Chondrocyte (in vitro differentiated cells): ENCODE measurements at places on chromosomes 13 and 19. TPM values are rescaled to one million over a fixed set of nuclear protein-coding genes. Genes with fewer than 3 reads are reported as not detected.
A peak's percentile ranks its signal among the peaks of the same experiment; 100 is the strongest.

The OR10H1 gene
- total RNA-seq, result not detected in 3 replicates

The OR1M1 gene
- not detected in 3 replicates for total RNA-seq

The CAMSAP3 gene
- total RNA-seq, result 0.41 to 0.42 TPM in 2 of 3 replicates, not detected in the other

The TUBB4A gene
- 0.26 to 0.99 TPM (median 0.70 TPM) in 3 replicates for total RNA-seq

The KCNC3 gene
- 4.9 to 9.3 TPM (median 8.9 TPM) in 3 replicates for total RNA-seq

The GSX1 gene
- not detected in 3 replicates for total RNA-seq

The PSG7 gene
- not detected in 3 replicates for total RNA-seq

The DMKN gene
- total RNA-seq, result 1.3 to 2.1 TPM in 2 of 3 replicates, not detected in the other

The MAN2B1 gene
- 86.6 to 104 TPM (median 99.5 TPM) in 3 replicates for total RNA-seq

The LILRA1 gene
- total RNA-seq, result not detected in 3 replicates

The FCER2 gene
- total RNA-seq, result not detected in 3 replicates

The ZNF415 gene
- total RNA-seq, result 6.2 to 10.4 TPM (median 7.3 TPM) in 3 replicates

The TMPRSS9 gene
- total RNA-seq, result 0.15 to 0.26 TPM in 2 of 3 replicates, not detected in the other

The POU4F1 gene
- total RNA-seq, result not detected in 3 replicates

The HCST gene
- 0.50 to 1.0 TPM in 2 of 3 replicates, not detected in the other for total RNA-seq

DNA sequence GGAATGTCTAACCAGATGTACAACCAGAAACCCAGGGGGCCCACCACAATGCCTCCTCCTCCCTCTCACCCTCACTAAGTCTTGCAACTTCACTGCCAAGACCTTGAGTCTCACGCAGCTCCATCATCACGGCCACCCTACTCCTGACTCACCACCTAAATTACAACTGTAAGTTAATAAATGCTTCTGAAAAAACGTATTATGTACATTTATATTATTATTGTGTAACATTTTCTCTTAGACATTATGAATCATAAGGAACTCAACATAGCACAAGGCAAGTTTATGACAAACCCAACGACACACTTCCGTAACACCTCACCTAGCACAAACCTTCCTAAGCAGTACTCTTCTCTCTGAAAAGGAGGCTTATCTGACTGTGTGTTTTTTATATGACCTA lies 20.7 kb downstream of the MIPEP start:
- no peak for DNase-seq

GRCh38 chr13:26914148-26914547 lies 153.6 kb upstream of the GPR12 start:
- DNase-seq, result no peak

GRCh38 chr13:82634946-82635345 lies 1247.3 kb downstream of the SLITRK1 start:
- no peak for DNase-seq

DNA sequence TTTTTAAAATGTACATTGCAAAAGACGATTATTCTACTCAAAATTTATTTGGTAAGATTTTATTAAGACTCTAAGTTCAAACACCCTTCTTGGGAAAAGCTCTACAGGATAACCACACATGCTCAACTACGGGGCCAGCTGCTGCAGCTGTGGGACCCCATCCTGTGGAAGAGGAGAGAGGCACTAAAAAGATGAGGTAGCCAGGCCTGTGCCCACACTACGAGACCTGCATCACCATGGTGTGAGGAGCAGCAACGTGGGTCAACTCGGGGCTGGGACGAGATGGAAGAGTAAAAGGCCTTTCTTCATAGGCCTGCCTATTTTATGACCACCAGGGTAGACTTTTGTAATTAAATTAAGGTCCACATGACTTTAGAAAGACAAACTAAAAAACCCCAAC lies 4.6 kb upstream of the CCNP start:
- DNase-seq, result no peak

DNA sequence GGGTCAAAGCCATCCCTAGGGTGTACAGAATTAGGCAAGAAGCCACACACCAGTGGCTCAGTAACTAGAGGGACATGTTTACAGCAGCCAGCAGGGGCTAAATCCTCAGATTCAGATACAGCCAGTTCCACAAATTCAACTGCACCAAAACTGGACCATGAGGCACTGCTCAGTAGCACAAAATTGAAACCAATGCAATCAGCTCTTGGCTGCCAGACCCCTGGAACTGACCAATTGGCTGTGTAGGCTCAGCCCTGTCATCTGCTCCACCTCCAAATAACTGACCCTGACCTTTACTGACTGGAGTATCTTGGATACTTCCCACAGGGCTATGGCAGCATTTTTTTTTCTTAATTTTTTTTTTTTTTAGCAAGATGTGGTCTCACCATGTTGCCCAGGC lies 226.5 kb downstream of the FOXO1 start:
- no peak for DNase-seq

GRCh38 chr19:35168196-35168595 lies 13.7 kb downstream of the FXYD5 start:
- DNase-seq, result no peak

DNA sequence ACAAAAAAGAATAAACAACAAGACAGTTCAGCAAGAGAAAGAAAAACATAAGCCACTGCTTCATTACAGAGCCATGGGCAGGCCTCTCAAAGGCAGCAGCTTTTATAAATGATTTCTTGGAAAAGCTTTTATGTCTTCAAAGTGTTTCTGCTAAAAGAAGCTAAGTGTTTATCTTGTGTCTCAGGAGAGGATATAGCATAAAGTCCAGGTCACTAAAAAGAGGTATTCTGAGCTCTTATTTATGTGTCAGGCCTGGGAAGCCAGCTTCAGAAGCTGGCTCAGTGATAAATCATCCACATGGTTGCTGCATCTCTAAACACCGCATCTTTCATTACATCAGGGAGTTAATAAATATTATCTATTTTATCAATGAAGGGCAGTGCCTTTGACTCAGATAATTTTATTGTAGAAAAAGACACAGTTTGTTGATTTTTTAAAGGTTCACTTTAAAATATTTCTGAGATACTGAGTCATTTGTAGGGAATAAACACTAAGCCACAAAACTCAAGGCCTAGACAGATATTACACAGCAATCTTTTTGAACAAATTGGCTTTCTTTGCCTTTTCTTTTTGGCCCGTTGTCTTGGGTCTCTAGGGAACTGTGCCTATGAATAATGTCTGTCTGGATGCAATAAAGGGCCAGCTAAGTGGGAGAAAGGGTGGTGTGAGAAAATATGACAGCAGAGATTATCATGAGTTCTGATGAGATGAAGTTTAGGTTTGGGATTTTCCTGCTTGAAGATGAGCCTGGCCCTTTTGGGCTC lies 1086.6 kb downstream of the UQCRFS1 start:
- DNase-seq, result no peak

GRCh38 chr19:11422163-11423065 lies 3.3 kb upstream of the RGL3 start:
- DNase-seq, result peak; percentile 93

DNA sequence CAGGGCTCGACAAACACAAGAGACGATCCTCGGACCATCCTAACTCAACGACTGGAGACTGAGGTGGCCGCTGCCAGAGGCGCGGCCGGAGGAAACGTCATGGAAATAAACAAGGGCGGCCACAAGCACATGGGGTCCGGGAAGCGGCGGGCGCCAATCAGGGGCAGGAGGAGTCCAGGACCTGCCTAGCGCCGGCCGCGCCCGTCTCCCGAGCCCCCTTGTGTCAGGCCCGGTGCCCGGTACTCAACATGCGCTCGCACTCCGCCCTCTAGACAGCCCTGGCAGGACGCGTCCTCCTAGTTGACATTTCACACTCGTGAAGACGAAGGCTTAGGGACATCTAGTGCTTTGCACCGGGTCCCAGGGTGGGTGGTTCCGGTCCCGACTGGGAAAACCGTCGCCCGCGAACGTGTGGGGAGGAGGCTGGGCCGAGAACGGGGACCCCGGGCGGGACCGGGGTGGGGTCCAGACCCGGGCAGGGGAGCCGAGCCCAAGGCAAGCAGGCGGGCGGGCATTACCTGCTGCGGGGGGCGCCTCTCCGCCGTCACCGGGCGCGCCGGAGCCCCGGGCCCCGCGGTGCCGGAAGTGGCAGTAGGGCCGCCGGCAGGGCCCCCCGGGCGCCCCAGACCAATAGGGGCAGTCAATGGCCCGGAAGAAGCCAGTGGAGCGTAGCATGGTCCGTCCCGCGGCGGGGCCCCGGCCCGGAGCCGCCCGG lies 442 bp downstream of the REXO1 start:
- no peak for DNase-seq

GRCh38 chr13:60689076-60689475 lies 292.1 kb downstream of the TDRD3 start:
- DNase-seq, result no peak

DNA sequence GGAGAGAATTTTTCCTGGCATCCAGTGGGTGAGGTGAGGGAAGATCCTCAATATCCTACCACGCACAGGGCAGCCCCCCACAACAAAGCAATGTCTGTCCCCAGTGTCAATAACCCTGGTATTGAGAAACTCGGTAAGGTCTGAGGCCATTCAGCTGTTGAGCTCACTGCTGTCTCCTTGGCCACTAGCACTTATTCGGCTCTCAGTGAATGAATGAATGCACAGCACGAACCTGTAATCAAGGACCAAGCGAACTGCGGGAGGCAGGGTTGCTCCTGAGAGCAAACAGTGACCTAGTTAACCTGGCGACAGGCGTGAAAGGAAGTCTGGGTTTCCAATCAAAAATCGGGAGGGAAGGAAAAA lies 640 bp downstream of the ZSCAN5A start:
- no peak for DNase-seq

GRCh38 chr19:49976496-49976895 lies 15.5 kb upstream of the SIGLEC11 start:
- DNase-seq, result no peak

GRCh38 chr13:65508745-65509144 lies 1721.4 kb downstream of the PCDH9 start:
- no peak for DNase-seq

DNA sequence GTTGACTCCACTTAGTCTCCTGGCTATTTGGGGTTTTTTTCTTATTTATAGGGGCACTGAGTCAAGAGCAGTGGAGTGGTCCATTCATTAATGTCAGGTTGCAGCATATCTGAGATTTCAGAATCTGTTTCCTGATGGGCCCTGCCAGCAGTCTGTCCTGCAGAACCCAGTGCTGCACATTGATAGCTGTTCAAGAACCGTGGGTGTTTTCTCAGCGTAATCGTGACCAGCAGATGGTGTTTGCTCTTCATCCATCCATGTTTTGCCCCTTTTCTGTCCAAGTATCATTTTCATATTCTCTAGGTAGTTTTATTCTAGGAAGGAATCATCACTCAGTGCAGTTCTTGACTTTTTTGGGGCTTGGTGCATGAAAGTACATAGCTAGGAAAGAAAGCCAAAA lies 166.5 kb downstream of the ATP8A2 start:
- DNase-seq, result no peak

- no peak for DNase-seq
Observed at GRCh38 chr13:26881154-26881553, 120.6 kb upstream of the GPR12 start.

GRCh38 chr19:31233295-31233800 lies 115.9 kb downstream of the TSHZ3 start:
- no peak for DNase-seq

GRCh38 chr19:28292822-28293500 lies 920.0 kb downstream of the UQCRFS1 start:
- DNase-seq, result no peak

GRCh38 chr19:43519436-43520088 lies 7.4 kb downstream of the ETHE1 start:
- no peak for DNase-seq

DNA sequence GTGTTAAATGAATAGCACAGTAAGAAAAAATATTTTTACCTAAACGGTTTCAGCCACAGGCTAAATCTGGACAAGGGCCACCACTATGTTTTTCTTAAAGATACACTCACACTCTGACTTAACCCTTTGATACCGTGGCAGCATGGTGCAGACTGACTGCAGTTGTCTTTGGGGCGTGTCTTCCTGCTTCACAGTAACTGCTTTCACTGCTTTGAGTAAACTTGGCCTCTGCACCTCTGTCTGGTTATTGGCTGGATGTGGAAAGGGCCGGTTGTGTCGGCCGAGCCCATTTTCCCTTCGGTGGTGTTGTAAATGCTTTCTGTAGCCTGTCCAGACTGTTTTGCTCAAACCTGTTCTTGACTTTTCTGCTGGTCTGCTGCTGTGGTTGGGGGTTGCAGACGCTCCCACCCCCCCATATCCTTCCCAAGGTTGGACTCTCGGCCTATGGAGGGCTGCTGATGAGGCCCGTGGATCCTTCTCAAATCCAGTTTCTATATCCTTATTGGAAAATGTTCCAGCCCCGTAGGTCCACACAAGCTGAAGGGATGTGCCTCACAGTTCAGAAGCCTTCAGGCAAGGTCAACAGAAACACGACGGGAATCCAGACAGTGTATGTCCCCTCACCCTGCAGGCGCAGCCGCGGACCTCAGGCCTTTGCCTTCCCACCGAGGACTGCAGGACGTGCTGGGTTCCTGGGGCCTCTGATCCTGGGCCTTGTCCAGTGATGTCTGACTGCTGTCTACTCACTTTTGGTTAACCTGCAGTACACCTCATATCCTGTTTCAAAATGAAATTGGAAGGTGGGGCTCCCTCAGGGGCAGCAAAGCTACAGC lies 90.2 kb upstream of the RNF113B start:
- no peak for DNase-seq

DNA sequence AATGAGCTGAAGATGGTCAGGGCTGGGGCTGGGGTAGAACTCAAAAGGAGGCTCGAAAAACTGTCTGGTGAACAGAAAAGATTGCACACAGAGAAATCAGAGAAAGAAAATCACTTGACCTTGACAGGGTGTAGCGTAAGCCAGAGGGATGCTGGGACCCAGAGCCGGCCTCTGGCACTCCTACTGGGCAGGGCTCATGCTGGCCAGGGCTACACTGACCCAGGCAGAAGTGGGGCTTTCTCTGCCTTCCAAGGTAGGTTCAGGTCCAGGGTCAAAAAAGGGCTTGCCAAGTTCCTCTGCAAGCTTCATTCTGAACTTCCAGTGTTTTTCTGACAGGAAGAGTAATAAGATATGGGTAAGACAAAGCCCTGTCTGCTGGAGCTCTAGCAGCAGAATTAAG lies 56.2 kb downstream of the LATS2 start:
- DNase-seq, result peak; percentile 27

- no peak for DNase-seq
Observed at GRCh38 chr13:40987606-40988280, 31.4 kb downstream of the ELF1 start.

- DNase-seq, result no peak
Observed at GRCh38 chr19:52993342-52994178, 20.2 kb upstream of the ERVV-1 start.
